Activated CD4-positive, alpha-beta T cell treated with anti-CD3 and anti-CD28 coated beads for 1 hour (primary cell): ENCODE measurements at places on chromosomes 13 and 19.

- no peak for DNase-seq
Observed at GRCh38 chr13:41956272-41956671, 4.6 kb downstream of the VWA8 start.

GRCh38 chr19:18861235-18861634, 29.5 kb downstream of the UPF1 start:
- DNase-seq: no peak

- DNase-seq: no peak
Observed at GRCh38 chr19:41325947-41326706, 16.2 kb downstream of the CCDC97 start.

- DNase-seq: no peak
Observed at GRCh38 chr19:38245826-38246498, 10.2 kb downstream of the PPP1R14A start.

GRCh38 chr13:68261105-68261504, 1031.0 kb upstream of the PCDH9 start:
- DNase-seq: no peak

- DNase-seq: peak; percentile 14
Observed at GRCh38 chr19:47699360-47699917, 13.8 kb upstream of the EHD2 start.

DNA sequence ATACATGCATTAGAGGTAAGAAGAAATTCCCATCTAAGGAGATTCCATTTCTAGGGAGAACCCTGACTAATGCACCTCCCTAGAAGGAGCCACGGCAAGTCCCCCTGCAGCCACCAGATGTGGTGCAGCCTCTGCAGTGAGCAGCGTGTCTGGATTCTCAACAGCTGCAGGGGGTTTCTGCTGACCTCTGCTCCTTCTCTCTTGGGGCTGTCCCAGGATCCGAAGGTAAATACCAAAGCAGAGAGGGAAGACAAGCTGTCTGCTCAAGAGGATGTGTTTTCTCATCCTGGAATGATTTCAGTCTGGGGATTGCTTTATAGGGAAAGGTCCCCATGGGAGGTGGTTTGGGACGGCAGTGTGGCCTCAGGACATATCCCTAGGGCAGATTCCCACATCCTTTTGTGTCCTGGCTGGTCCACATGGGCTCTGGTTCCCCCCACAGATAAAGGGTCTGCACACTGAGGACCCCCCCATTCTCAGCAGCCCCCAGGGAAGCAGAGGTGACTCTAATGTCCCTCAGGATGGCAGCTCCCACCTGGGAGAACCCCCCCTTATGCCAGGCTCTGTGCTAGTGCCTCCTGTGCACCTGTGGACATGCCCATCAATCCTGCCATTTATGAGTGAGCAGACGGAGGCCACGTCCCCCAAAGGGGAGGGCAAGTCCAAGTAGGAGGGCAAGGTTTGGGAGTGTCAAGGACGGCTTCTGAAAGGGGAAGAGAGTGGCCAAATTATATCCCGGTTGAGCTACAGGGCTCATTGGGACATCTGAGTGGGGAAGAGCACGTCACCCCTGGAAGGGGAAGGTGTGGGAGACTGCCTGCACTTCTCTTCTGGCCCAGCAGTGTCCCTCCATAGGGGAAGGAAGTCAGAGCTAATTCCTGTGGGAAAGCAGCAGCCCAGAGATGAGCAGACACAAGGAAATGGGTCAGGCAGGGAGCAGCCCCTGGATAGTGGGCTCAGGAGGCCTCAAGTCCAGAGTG, 10.2 kb upstream of the OR10H5 start:
- no peak for DNase-seq

DNA sequence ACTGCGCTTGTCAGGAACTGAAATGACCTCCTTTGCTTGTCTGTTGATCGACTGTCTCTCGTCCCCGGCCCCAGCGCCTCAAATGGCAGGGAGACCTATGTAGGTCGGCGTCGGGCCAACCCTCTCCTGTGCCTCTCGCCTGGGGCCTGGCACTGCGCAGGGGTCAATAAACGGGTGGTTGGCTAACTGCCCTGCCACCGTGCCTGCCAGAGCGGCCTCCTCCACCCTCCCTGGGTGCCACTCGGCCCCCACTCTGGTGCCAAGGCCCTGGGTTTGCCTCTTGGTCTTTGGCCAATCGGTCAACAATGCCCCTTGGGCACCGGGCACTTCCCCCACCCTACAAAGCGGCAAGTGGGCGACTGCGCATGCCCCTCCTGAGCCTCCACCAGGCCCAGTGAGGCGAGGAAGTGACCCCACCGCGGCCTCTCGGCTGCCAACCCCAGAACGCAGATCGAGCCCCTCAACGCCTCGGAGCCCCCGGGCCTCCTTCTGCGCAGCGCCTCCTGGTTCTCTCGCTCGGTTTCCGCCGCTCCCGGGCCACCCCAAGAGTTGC, 1.1 kb downstream of the KEAP1 start:
- peak; percentile 21 for DNase-seq

GRCh38 chr13:91357613-91358386, 10.3 kb downstream of the MIR17HG start:
- DNase-seq: no peak

DNA sequence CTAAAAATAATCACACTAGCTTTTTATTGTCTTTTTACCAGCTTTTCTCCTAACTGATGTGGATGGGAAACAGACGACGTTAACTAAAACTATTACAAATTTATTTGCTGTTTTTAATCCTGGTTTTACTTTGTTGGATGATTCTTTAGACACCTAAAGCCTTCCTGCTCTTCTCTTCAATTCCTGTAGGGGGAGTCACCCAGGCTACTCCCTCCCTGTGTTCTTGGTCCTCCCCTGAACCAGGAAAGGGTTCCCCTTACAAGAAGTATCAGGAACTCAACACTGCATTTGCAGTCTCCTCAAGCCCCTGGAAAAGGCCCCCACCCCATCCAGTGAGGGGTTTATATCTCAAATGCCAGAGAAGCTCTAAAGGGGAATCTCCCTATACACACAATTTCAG, 206.1 kb downstream of the SUCLA2 start:
- DNase-seq: no peak

GRCh38 chr13:37617173-37617572, 18.6 kb upstream of the POSTN start:
- no peak for DNase-seq

DNA sequence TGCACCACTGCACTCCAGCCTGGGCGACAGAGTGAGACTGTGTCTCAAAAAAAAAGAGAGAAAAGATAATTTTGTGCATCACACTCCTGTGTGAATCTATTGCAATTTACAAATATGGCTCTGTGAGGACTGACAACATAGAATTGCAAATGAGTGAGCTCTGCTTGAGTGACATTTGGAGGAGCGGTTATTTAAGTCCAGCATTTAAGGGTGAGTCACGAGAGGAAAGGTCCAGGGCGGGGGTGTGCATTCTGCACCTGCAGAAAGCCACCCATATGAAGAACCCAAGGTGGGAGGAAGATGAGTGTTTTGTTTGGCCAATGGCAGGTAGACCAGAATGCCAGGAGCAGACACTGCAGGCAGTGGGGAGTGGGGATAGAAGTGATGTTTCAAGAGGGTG, 58.5 kb downstream of the DGKH start:
- DNase-seq: no peak

- no peak for DNase-seq
Observed at GRCh38 chr13:106033659-106034058, 501.8 kb downstream of the EFNB2 start.

DNA sequence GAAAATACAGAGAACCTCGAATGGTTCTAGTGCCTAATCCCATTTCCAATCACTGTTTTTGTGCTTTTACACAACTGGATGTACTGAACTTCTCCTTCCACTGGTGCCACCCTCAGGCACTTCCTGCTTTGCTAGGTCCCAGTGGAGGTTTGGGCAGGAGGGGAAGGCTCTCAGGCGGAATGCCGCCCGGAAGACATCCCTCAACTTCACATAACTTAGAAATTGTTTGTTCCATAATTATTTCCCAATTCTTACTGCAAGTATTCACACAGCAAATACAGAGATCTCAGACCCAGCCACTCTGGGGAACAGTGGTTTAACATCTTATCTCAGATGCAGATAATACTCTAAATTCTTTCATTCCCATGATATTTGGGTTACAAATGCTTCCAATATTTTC, 195.7 kb upstream of the IPO5 start:
- DNase-seq: no peak

DNA sequence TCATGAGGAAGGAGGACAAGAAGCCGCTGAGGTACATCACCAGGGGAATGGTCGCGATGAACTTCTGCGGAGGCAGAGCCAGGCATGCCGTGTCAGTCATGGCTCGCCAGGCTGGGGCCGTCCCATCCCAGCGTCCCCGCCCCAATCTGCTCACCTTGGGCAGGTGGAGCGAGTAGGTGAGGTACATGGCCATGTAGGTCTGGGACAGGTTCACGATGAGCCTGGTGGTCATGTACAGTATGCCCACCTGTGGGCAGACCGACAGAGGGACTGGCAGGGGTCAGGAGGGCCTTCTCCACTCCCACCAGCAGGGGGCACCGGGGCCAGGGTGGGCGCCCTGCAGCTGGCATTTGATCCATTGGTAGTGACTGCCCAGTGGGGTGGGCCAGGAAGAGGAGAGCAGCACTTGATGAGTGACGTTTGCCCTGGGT, 8.3 kb downstream of the TEKTIP1 start:
- no peak for DNase-seq

GRCh38 chr19:33273881-33274662, 28.3 kb downstream of the CEBPA start:
- DNase-seq: no peak

- DNase-seq: no peak
Observed at GRCh38 chr13:113823771-113824170, 40.1 kb downstream of the GAS6 start.

- DNase-seq: no peak
Observed at GRCh38 chr19:47241919-47242577, 11.0 kb upstream of the BBC3 start.

- no peak for DNase-seq
Observed at GRCh38 chr13:98681049-98681448, 71.4 kb downstream of the SLC15A1 start.

DNA sequence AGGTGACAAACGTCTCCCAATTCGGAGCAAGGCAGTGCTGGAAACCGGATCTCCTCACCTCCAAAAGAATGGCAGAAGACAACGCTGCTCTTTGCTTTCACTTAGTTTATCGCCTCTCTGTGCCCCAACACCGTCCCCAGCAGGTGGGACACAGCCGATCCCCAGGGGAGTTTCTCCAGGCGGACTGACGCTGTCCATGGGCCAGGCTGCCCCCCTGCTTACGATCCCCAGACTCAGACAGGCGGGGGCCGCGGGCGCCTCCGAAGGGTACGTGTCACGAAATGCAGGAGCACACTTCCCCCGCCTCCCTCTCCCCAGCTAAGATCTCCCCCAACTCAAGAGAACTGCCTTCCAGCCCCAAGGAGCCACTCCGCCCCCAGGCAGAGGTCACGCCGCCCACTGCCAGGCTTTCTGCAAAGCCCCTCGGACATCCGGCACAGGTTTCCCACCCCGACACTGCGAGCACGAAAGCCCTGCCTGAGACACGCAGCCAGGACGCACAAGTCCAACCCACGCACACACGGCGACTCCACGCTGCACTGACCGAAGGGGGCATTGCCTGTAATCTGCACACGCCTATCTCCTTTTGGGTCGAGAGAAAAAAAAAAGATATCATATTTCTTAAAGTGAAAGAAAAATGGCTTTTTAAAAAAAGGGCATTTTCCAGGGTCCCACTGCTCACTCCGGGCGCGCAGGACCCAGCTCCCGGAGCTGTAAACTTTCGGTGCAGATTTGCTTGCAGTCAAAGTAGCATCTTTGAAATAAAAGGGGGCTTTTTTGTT, 2.0 kb downstream of the SPRY2 start:
- DNase-seq: no peak

GRCh38 chr19:1427221-1427920, 10.8 kb upstream of the RPS15 start:
- DNase-seq: no peak

- no peak for DNase-seq
Observed at GRCh38 chr13:30388406-30389283, 33.6 kb upstream of the UBE2L5 start.

DNA sequence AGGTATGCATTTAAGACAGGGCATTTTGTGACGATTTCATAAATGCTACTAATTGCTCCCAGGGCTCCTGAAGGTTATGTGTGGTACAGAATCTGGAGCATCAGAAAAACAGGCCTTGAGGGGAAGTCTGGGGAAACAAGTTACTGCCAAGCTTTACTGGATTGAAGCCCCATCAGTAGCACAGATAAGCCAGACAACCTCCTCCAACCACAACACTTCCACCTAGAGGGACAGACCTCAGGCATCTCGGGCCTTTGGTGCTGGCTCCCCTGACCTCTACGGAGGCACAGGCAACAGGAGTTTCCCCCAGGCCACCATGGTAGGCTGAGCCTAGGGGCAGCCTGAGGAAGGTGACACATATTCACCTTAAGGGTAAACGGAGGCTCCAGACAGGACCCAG, 54.1 kb downstream of the ABCC4 start:
- no peak for DNase-seq

DNA sequence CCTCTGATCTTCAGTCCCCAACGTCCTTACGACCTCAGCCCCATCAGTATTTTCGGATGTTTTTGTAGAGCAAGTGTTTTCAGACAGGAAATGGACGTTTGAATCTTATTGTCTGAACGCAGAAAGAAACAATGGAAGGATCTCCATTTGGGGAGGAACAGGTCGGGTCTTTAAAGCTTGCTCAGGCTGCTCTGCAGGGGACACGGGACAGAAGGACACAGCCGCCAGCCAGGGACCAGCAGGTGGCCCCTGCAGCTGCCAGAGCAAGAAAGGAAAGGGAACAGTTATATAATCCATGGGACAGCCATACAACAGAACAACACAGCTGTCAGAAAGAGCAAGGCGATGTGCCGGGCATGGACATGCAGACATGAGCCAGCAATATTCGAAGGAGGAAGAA, 18.5 kb upstream of the IGLON5 start:
- DNase-seq: no peak

DNA sequence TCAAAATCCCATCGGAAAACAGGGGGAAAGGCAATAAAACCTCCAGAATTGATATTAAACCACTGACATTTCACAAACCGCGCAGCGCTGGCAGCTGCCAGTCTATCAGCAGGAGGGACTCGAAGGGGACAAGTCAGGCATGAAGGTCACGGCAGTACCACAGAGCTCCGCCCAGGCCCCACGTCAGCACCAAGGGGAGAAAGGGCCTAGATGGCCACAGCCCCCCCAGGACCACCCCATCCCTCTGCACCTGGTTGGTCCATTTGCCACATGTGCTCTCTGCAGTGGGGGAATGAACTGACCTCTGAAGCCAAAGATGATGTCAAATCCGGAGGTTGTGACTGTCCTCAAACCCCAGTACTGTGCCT, 9.5 kb upstream of the VSTM2B start:
- no peak for DNase-seq
